ENCODE measurements at places on chromosomes 11 and 22.

DNA sequence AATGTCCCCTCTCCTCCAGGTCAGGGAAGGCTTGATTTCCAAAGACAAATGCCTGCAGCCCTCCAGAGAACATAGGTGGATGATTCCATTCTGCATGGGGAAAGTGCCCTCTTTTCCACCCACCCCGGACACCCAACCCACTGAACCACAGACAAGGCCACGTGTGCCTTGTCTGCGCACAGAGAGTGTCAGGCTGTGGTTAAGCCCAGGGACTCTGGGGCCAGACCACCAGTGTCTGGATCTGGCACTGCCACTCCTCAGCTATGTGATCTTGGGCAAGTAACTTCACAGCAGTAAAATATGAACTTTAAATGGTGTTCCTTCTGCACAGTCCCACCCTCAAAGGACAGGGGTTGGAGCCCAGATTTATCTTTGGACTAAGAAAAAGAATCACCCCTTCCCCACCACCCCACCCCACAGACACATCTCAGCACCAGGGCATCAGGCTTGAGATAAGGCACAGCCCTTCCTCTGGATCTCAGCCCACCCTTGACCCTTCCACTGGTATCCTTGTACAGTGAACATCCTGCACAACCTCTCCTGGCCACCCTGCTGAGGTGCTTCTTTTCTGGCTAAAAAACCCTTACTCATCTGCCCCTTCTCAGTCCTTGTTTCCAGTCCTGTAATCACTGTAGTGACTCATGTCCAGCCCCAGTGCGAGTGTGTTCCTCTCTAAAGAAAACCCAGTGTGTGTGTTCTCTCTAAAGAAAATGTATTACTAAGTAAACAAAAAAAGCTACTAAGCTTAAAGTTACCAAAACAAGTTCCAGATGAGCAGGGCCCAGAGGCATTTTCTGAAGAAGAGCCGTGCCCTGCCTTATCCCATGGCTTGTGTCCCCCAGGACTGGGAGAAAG, 1.9 kb upstream of the PTGDR2 start:
- no peak overlapping the region for H3K4me3 ChIP-seq
- peaks cover 5% of the 10 kb centered on the region for H3K27me3 ChIP-seq
- no peak for DNase-seq
- H3K27ac ChIP-seq, result peak overlapping the region; percentile 1

- no peaks in the 10 kb centered on the region for H3K27me3 ChIP-seq
- no peak overlapping the region for H3K27ac ChIP-seq
- DNase-seq, result no peak
- H3K4me1 ChIP-seq, result no peaks in the 10 kb centered on the region
These were observed 14.3 kb upstream of the PITPNB start for GRCh38 chr22:27933186-27933983.

DNA sequence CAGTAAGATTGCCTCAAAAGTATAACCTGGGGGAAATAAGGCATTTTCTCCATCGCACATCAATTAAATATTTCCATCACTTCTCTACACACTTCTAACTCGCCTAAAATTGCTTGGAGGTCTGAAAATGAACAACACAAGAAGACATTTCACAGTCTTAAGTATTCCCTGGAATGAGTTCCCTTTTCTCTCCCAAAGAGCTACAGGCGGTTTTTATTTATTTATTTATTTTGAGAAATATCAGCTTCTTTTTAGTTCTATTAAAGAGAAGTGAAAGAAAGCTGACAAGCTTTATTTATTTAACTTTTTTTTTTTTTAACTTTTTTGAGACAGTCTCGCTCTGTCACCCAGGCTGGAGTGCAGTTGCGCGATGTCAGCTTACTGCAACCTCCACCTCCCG, 11.5 kb upstream of the PARVB start:
- H3K4me1 ChIP-seq, result no peaks in the 10 kb centered on the region
- no peak for DNase-seq
- H3K36me3 ChIP-seq, result no peaks in the 10 kb centered on the region
- H3K27me3 ChIP-seq, result no peaks in the 10 kb centered on the region
- no peak overlapping the region for H3K4me3 ChIP-seq

DNA sequence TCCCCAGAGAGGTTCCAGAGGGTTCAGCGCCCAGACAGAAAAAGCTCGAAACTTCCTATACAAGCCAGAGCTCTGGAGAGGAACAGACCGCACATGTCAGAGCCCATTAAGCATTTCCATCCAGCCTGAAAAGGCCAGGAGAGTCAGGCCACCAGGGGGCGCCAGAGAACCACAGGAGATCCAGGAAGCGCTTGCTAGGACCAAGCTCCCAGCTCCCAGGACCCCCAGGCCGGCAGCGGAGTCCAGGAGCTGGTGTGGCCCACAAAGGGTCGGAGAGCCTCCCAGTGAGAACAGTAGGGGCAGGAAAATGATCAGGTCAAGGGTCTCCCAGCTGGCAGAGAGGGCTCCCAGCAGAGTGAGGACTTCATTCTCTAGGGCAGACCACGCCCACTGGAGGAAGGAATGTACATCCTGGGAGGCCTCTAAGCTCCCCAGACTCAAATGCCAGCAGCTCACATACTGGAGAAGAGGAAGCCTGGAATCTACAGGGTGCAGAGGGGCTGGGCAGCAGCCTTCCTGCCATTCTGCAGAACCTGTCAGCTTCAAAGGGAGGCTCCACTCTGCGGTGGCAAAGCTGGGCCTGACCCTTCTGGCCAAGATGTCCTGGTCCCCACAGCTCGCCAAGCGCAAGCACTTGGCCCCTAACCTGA, 2.1 kb upstream of the MEI1 start:
- H3K36me3 ChIP-seq, result peaks cover 3% of the 10 kb centered on the region
- H3K27ac ChIP-seq, result peak overlapping the region; percentile 79
- peaks cover 9% of the 10 kb centered on the region for H3K4me1 ChIP-seq
- peak; percentile 92 for DNase-seq
- H3K27me3 ChIP-seq, result peaks cover 5% of the 10 kb centered on the region
- H3K4me3 ChIP-seq, result no peak overlapping the region

DNA sequence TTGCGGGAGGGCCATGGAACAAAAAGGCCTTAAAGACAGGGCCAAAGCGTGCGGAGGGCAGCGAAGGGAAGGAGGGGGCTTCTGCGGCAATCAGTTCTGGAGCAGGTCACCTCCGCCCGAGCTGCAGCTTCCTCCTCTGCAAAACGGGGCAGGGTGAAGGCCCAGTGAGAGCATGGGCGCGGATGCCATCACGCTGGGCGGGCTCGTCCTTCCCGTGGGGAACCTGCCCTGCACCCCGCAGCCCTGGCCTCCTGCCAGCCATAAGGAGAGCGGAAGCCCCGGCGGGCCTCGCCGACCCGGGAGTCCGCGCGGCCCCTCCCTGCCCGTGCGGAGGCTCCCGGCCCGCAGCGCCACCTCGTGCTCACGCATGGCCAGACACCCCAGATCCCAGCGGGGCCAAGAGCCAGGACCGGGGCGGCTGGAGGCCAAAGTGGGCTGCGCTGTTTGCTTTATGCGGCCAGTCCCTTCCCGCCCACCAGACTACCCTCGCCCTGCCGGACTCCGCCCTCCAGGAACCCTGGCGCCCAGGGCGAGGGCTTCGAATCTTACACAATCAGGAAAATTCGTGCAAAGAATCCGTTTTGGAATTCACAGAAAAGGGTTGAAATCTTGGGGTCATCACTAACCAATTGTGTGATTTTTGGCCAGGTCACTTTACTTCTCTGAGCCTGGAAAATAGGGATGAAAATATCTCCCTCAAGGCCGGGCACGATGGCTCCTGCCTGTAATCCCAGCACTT, 16.1 kb downstream of the TSKU start:
- peaks cover 12% of the 10 kb centered on the region for H3K27me3 ChIP-seq
- no peak overlapping the region for H3K27ac ChIP-seq
- peak; percentile 82 for DNase-seq
- peaks cover 18% of the 10 kb centered on the region for H3K4me1 ChIP-seq
- no peaks in the 10 kb centered on the region for H3K36me3 ChIP-seq
- no peak overlapping the region for H3K4me3 ChIP-seq

DNA sequence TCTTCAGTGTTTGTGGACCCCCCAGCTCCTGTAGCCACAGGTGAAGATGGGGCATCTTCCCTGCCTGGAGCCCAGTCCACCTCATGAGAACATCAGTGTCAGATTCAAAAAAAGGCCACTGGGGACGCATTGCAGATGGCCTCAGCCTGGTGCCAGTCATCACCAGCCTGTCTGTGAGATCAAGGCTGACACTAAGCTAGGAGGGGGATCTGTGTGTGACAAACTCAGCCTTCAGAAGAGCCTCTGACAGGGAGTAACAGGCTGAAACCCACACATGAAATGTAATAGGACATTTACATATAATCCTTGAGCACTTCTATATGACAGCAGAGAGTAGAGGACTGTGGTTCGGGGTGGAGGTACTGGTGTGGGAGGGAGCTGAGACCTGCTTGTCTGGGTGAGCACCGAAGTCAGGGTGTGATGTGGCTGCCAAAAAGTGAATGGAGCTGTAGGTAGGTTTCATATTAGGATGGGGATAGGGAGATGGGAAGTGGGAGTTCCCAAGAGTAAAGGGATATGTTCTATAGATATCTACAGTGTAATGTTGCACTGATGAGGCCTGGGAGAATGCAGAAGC, 20.5 kb upstream of the CCDC134 start:
- peaks cover 4% of the 10 kb centered on the region for H3K36me3 ChIP-seq
- H3K4me1 ChIP-seq, result peaks cover 41% of the 10 kb centered on the region
- H3K27me3 ChIP-seq, result peaks cover 3% of the 10 kb centered on the region
- H3K4me3 ChIP-seq, result peak overlapping the region; percentile 23
- peak overlapping the region; percentile 99 for H3K27ac ChIP-seq

DNA sequence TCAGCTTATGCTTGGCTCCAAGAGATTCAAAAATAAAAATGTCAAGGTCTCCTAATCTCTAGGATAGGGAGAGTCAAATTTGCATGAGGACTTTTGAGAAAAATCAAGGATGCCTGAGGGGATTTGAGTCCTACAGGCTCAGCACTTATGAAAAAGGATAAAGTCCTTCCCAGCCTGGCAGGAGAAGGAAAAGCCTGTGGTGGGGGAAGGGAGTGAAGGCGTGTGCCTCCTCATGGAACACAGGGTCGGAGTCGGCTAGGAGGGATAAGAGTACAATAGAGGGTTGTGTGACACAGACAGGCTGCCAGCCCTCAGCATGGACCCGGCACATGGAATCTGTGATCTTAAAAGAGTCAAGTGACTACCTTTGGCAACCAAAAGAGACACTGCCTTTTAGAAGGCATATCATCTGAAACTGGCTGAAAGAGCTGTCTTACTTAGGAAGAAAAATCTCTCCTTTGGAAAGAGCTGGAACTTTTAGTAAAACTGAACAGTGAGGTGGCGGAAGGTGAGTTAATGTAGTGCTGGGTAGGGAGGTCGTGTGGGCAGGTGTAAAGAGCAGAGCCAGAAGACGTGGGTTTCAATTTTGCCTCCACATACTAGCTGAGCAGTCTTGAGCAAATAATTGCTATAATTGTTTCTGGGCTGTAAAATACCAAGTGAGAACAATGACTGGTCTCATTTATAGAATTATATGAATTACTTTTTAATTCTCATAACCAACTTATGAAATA, 58.8 kb upstream of the RDX start:
- no peak overlapping the region for H3K27ac ChIP-seq
- no peak overlapping the region for H3K4me3 ChIP-seq
- H3K36me3 ChIP-seq, result peaks cover 3% of the 10 kb centered on the region

GRCh38 chr11:2666828-2667570, 32.8 kb downstream of the KCNQ1OT1 start:
- peaks cover 1% of the 10 kb centered on the region for H3K36me3 ChIP-seq
- H3K27me3 ChIP-seq, result no peaks in the 10 kb centered on the region
- peaks cover 4% of the 10 kb centered on the region for H3K4me1 ChIP-seq

DNA sequence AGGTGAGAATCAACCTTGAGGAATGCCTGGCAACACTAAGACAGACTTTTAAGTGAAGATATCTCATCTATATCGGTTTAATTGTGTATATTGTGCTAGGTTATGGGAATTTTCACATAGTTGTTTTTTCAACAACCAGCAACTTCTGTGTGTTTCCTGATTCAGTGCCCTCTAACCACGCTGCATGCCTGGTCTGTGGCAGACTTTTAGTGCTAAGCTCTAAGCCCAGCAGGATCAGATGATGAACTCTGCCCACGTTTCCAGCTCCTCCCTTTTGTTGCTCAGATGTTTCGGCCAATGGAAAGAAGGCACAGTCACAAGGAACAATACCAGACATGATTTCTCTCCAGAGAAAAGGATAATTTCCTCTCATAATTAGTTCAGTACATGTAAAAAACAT, 1.4 kb upstream of the VWA5A start:
- peaks cover 24% of the 10 kb centered on the region for H3K4me1 ChIP-seq
- no peak overlapping the region for H3K4me3 ChIP-seq
- peaks cover 3% of the 10 kb centered on the region for H3K36me3 ChIP-seq
- no peak for DNase-seq

DNA sequence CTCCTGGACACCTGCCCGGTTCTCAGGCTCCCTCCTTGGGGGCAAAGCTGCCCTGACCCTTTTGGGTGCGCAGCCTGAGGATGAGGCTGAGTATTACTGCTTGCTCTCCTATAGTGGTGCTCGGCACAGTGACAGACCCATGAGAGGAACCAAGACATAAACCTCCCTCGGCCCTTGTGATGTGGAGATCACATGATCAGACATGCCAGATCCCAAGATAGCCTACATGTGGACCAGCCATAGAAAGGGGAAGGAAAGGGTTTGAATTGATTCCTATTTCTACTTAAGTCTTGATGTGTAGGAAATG, 125.3 kb downstream of the VPREB1 start:
- no peak overlapping the region for H3K4me3 ChIP-seq
- H3K4me1 ChIP-seq, result no peaks in the 10 kb centered on the region
- H3K27ac ChIP-seq, result no peak overlapping the region

GRCh38 chr11:45816614-45817013, 11.7 kb downstream of the SLC35C1 start:
- no peak overlapping the region for H3K27ac ChIP-seq
- DNase-seq, result no peak
- H3K4me1 ChIP-seq, result no peaks in the 10 kb centered on the region
- H3K36me3 ChIP-seq, result no peaks in the 10 kb centered on the region
- no peak overlapping the region for H3K4me3 ChIP-seq
- H3K27me3 ChIP-seq, result no peaks in the 10 kb centered on the region

DNA sequence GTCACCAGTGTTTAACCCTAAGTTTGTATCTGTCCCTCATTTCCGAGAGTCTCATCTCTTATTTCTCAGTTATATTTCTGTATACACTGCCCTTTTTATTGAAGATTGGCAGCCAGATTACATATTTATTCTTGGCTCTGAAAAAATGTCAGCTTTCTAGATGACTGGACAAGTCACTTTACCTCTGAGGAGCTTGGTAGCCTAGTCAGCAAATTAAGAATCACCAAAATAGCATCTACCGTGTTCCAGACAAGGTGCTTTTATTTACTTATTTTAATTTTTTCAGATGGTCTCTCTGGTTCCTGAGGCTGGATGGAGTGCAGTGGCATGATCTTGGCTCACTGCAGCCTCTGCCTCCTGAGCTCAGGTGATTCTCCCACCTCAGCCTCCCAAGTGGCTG, 5.6 kb upstream of the RBM4 start:
- H3K4me1 ChIP-seq, result peaks cover 27% of the 10 kb centered on the region

- H3K4me1 ChIP-seq, result no peaks in the 10 kb centered on the region
- no peak overlapping the region for H3K27ac ChIP-seq
- H3K36me3 ChIP-seq, result no peaks in the 10 kb centered on the region
- DNase-seq, result no peak
These were observed 147.2 kb downstream of the TRPC6 start for GRCh38 chr11:101436511-101437142.

Data from activated CD8-positive, alpha-beta memory T cell treated with anti-CD3 and anti-CD28 coated beads, Interleukin-2, amount 10 ng/mL, durations not matched to agents 7 days and 5 days (primary cell).